ENCODE measurements at places on chromosomes 6 and 20.
A peak's percentile ranks its signal among the peaks of the same experiment; 100 is the strongest.

DNA sequence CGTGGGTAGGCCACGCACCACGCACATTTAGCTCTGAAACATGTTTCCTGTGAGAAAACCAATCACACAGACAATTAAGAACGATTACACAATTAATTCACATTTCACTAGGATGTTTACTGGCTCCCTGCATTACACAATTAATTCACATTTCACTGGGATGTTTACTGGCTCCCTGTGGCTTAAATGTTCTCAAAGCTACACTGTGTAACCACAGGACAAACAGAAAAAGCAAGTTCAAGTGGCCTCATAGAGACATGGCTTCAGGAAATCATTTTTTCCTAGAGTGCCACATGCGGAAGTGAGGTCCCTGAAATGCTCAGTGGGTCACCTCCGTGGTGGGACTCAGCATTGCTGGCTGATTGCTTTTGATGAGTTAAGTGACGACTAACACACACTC, 61.7 kb upstream of the XRN2 start:
- no peak for DNase-seq

- no peak for DNase-seq
Measured at GRCh38 chr20:39259010-39259803, 297.1 kb downstream of the DHX35 start.

DNA sequence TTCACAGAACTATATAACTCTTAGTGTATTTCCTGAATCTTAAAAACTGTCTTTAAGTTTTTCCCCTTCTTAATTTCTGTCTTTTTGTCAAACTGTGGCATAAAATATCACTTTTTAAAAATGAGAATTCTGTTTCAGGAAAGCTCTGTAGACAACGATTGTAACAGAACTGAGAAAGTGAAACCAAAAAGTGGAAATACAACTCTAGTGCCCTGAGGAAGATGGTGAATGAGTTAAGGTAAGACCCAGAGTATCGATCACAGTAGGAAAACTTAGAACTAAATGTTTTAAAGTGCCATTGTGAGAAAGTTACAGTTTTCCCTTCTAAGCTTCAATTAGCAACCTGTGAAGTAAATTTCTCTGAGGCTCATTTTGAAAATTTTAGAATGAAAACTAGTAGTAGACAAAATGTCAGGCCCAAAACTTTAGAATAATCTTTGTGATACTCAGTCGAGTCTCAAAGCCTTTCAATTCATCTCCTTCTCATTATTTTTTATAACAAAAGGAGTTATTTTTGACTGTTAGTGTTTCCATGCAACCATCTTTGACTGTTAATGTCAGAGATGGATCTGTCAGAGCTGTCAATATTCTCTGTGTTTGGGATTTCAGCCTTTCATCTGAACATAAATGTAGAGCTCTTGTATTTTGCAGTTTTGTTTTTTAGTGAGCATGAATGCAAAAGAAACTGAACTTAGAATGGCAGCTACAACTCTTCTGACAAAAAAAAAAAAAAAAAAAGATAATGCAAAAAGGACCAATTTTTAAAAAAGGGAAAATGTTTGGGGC, 19.0 kb upstream of the TRDN start:
- DNase-seq = peak; percentile 2

GRCh38 chr20:1702328-1702727, 44.7 kb upstream of the SIRPG start:
- DNase-seq = peak; percentile 18

GRCh38 chr6:154440022-154440421, 70.5 kb downstream of the CNKSR3 start:
- no peak for DNase-seq

DNA sequence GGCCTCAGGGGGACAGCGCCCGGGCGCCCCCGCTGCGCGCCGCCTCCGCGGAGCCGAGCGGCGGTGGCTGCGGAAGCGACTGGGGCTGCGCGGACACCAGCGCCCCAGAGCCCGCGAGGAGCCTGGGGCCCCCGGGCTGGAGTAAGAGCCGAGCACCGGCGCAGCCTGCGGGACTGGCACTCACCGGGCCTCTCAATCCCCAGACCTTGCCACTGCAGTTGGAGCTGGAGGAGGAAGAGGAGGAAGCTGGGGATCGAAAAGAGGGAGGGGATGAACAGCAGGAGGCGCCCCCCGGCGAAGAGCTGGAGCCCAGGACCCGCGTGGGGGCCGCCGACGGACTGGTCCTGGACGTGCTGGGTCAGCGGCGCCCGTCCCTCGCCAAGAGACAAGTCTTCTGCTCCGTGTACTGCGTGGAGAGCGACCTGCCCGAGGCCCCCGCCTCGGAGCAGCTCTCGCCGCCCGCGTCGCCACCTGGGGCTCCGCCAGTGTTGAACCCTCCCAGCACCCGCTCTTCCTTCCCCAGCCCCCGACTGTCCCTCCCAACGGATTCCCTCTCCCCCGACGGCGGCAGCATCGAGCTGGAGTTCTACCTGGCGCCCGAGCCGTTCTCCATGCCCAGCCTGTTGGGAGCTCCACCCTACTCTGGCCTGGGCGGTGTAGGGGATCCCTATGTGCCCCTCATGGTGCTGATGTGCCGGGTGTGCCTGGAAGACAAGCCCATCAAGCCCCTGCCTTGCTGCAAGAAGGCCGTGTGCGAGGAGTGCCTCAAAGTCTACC, 590 bp downstream of the RNF217 start:
- no peak for DNase-seq
